ENCODE measurements at places on chromosomes 3 and 15.
A peak's percentile ranks its signal among the peaks of the same experiment; 100 is the strongest.

- no peak for DNase-seq
These were observed 193.5 kb downstream of the TNIK start for GRCh38 chr3:171266740-171267073.

GRCh38 chr3:9026320-9027045, 63.2 kb upstream of the RAD18 start:
- DNase-seq: no peak

DNA sequence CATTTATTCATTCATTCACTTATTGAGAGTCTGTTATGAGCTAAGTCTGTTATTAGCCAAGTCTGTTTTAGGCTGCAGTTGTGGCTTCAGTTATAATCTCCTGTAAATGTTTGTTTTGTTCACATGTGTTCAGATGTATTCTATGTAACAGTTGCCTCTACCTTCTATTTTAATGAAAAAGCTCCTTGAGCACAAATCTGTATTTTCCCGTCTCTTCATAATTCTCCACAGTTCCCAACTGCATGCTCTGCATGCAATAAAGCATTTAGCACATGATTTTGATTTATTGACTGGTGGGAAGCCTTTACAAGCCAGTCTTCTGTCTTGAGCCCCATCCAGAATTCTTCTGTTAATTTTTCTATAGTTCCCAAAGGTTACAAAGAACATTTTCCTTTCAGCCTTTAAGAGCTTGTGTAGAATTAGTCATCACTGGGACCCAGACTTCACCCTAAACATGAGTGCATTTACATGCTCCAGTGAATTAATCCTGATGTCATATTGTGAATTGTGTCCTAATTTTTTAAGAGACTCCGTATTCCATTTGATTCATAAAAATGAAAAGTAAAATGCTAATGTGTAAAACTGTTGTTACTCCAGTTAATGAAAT, 122.3 kb upstream of the NR2E3 start:
- peak; percentile 38 for DNase-seq

DNA sequence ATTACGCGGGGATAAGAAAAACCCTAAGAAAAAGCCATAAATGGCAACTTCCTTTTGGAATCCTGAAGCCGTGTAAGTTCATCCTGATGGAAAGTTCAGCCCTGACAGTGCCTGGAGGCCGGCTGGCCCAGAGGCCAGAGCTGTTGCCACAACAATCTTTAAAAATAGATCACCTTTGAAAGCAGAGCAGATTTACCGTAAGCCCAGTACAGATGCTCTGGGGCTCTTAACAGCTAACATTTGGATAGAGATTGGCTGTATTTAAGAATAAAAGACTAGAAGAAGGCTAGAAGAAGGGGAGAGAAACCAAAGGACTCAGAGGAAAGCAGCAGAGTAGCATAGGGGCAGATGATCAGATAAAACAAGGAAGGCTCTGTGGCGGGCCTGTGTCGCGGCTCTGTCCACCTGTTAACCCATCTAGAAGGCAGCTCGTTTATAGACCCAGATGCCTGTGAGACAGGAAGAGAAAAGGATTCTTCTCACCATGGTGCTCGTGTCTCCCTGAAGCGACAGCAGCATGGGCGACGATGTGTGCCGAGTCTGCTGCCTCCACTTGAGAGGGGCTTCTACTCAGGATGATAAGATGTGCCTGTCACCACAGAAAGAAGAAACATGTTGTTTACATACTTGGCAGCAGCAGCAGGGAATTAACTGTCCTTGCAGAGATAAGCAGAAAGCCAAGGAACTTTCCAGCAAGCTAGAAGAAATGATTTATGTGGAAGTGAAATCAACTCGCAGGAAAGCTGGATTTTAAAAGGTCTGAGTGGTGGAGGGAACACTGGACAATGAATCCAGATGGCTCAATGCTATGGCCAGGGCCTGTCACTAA, 69.9 kb downstream of the SYNM start:
- no peak for DNase-seq

DNA sequence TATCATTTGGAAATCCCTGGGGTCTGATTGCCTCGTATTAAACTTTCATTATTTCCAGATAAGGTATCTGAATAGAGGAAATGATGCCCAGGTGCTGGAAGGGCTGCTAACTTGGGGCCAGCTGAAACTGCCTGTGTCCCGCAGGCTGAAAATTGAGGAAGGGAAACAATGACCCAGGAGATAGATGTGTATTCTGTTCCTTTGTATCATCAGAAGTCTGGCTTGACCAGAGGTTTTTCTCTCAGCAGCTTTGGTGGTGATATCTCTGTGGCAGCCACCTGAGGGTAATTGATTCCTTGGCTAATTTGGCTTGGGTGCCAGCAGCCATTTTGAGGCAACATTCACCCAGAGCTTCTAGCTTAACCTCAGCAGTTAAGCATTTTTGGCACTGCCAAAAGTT, 90.0 kb upstream of the STT3B start:
- DNase-seq: no peak

DNA sequence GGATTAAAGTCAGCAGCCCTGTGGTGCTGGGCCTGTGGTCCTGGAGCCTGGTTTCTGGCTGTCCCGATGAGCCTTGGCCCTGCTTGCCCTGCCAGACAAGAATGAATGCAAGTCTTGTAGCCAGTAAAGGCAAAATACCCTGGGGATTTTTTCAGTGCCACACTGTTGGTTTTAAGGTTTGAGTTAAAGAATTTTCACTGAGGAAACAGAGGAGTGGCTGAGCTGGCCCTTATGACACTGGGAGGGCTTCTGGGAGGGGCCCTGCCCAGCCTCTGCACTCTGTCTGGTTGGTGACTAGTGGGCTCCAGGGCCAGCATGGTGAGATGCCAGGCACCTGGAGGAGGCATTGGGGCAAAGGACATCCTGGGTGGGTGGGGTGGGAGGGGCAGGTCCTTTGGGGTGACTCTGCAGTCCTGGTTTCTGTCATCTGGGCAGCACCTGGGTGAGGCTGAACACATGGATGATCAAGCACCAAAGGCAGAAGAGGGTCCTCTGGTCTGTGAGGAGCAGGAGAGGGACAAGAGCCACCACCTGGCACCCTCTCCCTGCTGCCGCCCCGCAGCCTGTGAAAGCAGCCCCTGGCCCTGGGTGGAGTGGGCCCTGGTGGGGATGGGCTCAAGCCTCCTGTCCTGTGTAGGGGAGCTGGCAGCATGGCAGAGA, 12.5 kb upstream of the PLA2G4E start:
- DNase-seq: no peak

DNA sequence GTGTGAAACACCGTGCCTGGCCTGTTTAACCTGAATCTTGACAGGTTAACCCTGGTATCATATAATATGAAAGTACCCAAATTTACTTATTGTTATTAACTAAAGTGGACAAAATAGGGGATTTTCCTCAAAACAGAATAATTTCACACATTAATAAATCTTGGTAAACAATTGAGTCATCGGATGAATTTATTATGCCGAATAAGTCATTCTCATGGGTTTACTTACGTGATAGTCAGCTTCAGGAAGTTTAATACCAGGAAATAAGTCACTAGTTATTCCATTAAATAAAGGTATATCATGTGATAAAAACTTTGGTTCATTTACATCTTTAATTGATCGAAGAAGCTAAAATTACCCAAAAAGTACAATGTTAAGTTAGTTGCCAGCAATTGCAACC, 99.7 kb downstream of the DNAH12 start:
- no peak for DNase-seq

DNA sequence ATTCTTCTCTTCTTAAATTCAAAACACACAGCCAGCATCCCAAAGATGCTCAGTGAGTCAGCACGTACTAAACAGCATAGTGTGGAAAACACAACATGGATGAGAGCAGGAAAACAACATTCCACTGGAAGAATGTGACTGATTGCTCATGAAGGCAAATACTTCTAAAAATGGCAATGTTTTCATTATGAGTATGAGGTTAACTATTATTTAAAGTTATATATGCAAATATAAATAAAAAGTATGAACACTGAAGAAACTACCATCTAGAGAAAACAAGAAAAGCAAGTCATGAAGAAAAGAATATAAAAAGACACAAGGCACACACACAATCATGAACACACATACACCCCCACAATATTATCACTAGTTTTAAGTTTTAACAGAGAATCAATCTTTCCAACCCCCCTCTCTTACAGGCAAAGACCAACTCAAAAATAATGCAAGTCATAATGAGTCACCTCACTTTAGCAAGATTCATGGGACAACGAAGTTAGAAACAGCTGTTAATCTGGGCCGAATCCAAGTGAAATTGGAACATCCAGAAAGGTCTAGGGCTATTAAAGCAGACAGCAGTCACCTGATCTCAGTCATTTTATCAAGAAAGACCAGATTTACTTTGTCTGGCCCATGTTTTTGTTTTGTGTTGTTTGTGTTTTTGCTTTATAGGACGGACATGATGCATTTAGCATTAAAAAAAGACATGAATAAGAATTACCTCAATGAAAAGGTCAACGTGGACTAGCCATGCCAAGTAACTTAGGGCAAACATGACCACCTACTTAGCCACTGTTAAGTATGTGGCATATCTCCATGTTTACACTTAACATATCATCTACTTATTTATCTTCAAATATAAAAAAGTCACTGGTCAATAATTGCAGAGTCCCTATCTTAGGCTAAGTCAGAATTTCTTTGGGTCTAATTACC, 18.1 kb downstream of the GBE1 start:
- DNase-seq: peak; percentile 92

- no peak for DNase-seq
These were observed 93.0 kb downstream of the NPTN start for GRCh38 chr15:73540161-73540560.

DNA sequence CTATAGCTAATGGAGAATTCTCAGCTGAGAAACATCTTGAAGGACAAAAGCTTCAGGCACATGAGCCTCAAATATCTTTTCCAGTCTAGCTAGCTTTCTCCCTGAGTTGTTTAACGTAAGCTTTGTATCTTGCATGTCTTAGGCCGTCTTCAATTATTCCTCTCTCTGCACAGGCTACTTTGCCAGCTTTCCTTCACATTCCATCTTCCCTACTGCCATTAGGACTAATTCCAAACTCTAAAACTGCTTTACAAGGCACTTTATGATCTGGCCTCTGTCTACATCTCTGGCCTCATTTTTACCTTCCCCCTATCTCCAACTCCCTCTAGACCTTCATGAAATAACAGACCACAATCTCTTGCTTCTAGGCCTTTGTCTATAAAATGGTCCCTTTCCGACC, 171.4 kb downstream of the GREM1 start:
- DNase-seq: no peak

- DNase-seq: peak; percentile 19
These were observed 519.1 kb downstream of the FOXP1 start for GRCh38 chr3:71064291-71064955.

DNA sequence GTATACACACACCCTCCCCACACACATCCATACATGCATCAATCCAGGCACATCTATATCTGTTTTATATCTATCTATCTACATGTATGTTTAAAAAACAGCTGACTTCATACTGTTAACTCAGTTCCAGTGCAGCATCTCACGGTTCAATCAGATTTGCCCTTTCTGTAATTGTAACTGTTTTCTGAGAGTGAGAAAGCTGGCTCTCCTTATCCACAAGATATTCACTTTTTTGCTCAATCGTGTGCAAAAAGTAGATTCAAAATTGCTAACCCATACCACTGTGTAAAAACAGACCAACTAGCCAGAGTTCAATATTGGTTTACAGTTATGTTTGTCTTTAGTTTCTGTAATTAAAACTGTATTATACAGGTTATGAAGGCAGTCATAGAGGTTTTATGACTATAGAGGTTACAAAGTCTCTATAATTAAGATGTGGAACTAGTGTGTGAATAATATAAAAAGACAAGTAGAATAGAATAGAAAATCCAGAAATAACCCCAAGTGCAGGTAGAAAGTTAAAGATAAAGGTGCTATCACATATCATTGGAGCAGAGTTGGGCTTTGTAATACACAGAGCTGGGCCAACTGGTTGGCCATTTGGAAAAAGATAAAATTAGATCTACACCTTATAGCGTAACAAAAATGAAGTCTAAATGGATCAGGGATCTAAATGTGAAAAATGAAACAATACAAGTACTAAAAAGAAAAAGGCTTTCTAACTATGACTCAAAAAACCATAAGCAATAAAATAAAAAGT, 20.1 kb upstream of the MCF2L2 start:
- DNase-seq: no peak

DNA sequence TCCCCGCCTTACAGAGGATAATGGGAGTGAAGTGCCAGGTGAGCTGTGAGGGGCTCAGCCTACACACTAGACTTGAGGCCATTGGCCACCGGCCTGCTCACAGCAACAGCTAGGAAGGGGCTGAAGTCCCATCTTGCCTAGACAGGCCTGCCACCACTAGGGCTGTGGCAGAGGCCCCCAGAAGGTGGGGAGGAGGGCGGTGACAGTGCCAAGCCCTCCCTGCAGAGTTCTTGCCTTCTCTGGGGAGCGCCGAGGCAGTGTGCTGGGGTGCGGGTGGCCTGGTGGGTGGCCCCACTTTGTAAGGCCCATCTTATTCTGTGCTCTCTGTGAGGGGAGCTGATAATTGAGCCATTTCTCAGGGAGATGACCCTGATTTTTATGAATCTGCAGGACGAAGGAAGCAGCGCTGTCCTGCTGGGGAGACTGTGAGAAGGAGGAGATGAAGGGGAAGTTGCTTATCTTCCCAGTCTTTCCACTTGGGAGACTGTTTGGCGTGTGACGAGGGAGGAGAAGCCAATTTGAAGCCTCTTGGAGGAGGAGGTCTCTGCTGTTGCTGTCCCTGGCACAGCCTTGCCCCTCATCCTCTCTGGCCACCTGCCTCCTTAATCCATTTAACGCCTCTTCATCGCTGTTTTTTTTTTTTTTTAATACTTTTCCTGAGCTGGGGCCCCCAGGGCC, 104.3 kb downstream of the LINGO1 start:
- no peak for DNase-seq

DNA sequence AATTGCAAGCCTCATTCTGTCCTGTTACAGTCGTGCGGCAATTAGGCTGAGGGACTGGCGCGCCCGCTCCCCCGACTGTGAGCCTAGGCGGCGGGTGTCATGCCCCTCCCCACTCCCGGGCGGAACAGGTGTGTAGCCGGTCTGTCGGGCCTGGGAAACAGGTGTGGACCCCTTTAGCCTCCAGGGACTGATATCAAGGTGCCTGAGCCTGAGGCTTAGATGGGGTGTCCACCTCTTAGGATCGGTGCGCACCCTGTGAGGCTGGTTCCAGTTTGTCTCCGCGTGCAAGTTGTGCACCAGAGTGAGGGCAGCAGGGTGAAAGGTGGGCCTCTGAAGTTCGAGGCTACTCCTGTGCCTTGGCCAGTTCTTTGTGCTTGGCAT, 686 bp downstream of the VPS8 start:
- DNase-seq: no peak

DNA sequence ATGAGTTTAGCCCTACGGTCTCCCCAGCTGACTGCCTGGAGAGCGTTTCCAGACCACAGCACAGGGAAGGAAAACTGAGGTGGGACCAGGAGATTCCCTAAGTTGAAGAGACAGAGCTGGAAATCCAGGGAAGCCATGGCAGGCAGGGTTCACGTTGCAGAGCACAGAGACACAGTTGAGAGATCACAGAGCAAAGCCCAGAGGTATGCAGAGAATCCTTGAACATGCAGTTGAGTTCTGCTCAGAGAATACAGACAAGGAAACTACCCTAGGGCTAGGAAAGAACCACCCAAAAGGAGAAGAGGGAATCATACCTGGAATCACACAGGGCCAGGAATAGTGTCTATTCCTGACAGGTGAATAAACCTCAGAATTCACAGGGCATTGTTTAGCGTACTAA, 14.3 kb downstream of the SLC28A1 start:
- DNase-seq: peak; percentile 44

- DNase-seq: no peak
These were observed 228.5 kb downstream of the NTRK3 start for GRCh38 chr15:88028024-88028423.

GRCh38 chr15:58213587-58214338, 75.6 kb downstream of the AQP9 start:
- DNase-seq: no peak
